ENCODE measurements at places on chromosomes 1 and 21.

- no peak for DNase-seq
Observed at GRCh38 chr21:42534421-42535378, 21.0 kb downstream of the SLC37A1 start.

DNA sequence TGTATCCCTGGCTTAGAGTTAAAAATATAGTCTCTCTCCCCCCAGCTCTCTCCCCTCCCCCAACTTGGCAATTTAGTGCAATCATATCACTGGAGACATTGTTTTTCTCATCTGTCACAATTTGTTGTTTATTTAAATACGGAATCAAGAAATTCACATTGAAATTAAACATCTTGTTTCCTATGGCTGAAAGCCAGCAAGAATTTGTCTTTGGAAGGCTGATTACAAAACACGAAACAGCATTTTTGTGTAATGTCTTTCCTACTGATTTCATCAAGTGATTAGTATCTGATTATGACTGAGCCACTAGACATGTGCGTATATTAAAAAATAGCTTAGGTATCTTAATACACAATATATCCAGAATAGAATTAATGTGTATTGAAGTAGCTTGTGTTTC, 119.7 kb downstream of the LYPLAL1 start:
- no peak for DNase-seq

DNA sequence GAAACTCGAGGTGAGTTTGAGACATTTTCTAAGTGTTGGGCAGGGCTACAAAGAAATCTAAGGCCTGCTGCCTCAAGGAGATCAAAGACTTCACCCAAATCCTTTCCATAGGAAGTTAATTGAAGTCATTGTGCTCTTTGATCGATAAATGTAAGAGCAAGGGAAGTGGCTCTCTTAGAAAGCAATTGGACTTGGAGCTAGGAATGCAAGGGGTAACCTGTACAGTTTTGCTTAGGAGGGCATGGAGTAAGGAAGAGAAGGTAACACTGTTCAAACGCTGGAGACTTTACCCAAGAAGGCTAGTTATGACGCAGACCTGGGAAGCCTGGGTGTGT, 418.0 kb upstream of the PROX1 start:
- DNase-seq: no peak

DNA sequence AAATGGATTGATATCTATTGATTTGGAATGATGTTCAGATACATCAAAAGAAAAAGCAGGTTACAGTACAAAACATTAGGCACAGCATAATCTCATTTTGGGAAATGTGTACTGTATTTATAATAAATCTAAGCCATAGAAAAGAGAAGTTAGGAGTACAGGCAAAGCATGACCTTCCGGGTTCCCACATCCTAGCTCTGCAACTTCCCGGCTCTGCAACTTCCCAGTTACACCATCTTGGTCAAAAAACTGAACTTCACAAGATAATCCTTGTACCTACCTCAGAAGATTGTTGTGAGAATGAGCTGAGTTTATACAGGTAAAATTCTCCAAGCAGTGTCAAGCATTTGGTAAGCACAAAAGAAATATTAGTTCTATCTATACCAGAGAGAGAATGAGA, 21.7 kb upstream of the SLC44A3 start:
- DNase-seq: no peak

- peak; percentile 89 for DNase-seq
Observed at GRCh38 chr1:235067396-235068157, 61.1 kb downstream of the TOMM20 start.

DNA sequence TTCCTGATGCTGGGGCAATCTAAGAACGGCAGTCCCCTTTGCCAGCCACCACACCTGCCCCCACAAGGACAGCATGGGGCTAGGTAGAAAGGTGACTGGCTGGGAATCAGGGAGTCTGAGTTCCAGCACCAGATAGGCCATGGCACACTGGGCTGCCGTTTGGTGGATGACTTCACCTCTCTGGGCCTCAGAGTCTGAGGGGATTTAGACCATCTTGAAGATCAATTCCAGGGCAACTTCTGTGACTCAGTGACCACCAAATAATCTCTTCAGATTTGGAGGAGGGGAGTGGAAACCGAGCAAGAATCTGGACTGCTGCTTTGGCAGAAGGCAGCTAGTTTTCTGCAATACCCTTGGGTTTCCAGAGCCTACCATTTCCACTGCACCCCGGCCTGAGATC, 92.1 kb upstream of the EDN2 start:
- no peak for DNase-seq

- DNase-seq: no peak
Observed at GRCh38 chr21:45449658-45450422, 44.9 kb downstream of the COL18A1 start.

GRCh38 chr1:15038232-15039016, 115.1 kb upstream of the TMEM51 start:
- DNase-seq: peak; percentile 26

DNA sequence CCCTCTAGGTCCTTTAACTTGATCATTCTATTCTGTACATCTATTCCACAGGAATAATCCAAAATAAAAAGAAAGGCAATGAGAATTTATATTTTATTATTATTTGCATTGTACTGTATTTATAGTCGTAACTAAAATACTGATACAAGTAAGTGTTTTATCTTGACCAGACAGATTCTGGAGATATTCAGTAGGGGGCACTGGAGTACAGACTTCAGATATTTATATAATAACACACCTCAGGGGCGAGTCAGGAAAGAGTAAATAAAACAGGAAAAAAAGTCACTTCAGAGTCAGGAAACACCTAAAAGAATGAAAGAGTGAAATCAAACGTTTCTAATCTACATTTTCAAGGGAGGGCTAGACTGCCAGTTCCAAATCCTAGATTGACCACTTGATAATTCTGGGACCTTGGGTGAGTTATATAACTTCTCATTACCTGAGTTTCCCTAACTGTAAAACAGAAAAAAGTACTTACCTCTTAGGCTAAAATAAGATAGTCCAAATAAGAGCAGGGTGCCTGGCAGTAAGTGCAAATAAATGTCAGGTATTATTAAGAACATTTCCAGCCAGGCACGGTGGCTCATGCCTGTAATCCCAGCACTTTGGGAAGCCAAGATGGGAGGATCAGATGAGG, 31.1 kb upstream of the MTF1 start:
- peak; percentile 19 for DNase-seq

DNA sequence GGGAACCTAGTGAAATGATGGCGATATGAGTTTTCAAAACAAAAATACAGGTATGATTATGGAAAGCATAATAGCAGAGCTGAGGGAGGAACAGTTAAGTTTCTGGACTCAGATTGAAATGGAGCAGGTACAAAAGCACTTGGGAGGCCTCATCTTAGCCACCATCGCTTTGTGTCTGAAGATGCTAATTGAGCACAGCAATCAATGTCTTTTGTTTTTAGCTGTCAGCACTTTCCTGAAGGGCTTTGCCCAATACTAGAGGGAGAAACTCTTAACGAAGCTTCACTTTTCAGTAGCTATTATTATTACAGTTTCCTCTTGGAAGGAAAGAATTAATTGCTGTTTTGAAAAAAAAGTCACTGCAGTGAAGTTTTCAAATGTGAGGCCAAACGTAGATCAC, 348.7 kb downstream of the RWDD3 start:
- DNase-seq: no peak

DNA sequence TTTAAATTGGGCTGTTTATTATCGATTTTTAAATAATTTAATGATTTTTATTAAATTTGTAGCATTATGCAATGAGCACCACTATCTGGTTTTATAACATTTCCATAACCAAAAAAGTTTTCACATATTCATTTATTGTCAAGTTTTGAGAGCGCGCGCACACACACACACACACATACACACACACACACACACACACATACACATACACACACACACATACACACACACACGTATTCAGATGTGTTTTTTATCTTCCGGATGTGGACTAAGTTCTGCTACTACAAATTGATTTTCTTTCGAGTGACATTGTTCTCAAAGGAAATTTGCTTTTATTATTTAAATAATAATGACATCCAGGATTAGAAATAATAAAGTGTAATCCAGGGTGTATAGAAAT, 16.3 kb downstream of the CACHD1 start:
- DNase-seq: no peak

- DNase-seq: peak; percentile 38
Observed at GRCh38 chr1:178501705-178502329, 5.1 kb upstream of the CLEC20A start.

GRCh38 chr1:110572751-110573150, 33.4 kb downstream of the KCNA2 start:
- no peak for DNase-seq

- no peak for DNase-seq
Observed at GRCh38 chr1:54442185-54442584, 36.0 kb upstream of the SSBP3 start.

DNA sequence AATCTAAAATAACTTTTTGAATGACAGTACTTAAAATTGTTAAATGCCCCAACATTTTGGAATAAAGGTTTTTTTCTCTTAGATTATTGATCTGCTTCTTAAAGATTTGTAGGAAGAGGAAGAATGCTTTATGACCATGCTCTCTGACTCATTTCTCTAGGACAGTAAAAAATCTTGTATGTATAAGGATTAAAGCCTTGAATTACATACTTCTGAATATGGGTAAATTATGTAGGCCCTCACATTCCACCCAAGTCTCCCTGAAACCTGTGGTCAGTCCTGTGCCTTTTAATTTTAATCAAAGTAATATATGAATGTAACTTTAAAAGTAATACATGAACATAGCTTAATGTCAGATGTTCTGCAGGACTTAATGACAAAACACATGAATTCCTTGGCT, 50.5 kb downstream of the ABCD3 start:
- no peak for DNase-seq

DNA sequence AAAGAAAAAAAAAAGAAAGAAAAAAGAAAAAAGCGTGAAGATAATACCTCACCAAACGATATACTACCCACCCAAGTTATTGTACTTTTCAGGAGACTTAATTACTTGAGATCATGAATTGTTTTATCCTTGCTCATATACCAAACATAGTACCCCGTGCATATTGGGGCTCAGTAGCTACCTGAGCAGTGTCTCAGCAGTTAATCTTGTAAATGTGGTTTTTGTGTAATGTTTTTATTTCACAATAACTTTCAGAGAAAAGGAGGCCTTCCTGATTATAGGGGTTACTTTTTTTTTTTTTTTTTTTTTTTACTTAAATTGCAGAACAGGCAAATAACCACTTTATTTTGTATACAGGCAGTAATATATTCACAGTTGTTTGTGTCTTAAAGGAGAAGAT, 80.3 kb downstream of the OSBPL9 start:
- DNase-seq: no peak

GRCh38 chr1:155522069-155522468, 40.5 kb downstream of the ASH1L start:
- no peak for DNase-seq

DNA sequence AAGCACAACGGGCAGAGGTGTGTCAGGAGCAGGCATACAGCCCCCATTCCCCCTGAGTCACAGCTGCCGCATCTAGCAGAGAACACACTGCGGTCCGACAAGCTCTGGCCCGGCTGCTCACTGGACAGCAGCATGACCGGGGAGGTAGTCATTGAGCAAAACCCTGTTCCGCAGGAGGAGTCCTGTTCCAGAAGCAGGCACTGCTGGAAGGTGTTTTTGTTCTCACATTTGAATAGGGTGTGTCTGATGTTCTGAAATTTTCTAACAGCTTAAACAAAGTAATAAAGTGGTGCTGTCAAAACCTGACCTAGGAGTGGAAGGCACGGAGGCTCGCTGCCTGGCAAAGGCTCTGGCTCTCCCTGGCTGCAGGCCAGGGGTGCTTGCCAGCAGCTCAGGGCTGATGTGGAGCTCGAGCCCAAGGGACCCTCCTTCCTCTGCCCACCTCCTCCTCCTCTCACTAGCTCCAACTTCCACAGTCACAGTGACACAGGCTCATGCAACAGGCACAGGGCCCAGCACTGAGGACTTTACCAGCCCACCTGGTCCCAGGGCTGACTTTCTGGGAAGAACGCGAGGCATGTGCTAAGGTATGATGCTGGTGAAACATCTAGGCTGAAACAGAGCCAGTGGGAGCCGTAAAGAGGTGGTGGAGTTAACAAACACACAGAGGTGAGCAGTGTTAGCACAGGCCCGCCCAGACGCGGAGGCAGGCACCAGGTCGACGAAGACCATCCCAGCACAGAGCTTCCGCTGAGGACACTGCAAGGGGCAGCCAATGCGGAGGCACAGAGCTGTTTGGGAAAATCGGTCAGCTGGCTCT, 118.6 kb upstream of the IFFO2 start:
- no peak for DNase-seq

DNA sequence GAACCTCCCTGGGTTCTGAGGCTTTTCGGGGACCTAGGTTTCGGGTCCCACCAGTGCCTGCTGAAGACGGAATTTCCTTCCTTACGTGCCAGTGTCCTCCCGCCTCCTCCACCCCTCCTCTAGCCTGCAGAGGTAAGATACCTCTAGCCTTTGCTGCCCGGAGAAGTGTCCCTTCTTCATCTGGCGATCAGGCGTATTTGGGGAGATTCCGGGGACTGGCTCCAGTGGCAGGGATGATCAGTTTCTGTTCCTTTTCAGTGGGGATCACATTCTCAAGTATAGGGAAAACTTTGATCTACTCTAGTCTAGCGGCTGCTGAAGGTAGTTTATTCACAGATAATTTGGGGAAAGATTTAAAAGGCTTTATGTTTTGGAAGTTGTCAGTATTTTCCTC, 674 bp downstream of the CEP350 start:
- no peak for DNase-seq

GRCh38 chr1:201640624-201641023, 101.7 kb downstream of the NAV1 start:
- DNase-seq: no peak

DNA sequence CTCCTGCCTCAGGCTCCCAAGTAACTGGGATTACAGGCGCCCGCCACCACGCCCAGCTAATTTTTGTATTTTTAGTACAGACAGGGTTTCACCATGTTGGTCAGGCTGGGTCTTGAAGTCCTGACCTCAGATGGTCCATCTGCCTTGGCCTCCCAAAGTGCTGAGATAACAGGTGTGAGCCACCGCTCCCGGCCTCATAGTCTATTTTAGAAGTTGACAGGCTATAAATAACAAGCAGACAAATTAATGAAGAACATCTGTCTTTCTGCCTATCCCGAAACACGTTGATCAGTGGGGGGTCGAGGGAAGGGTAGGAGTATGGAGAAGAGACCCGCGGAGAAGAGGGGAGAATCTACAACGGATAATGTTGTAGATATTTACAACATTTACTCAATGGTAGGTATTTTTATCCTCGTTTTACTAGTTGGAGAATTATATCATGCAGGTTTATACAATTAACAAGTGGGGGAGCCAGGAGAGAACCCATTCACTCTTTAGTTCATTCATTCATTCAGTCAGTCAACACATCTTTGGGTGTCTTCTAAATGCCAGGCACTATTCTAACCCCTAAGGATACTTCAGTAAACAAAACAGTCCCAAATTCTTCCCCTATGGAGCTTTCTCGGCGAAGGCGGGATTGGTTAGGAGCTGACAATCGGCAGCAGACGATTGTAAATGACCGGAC, 497 bp upstream of the IFNAR2 start:
- DNase-seq: no peak

DNA sequence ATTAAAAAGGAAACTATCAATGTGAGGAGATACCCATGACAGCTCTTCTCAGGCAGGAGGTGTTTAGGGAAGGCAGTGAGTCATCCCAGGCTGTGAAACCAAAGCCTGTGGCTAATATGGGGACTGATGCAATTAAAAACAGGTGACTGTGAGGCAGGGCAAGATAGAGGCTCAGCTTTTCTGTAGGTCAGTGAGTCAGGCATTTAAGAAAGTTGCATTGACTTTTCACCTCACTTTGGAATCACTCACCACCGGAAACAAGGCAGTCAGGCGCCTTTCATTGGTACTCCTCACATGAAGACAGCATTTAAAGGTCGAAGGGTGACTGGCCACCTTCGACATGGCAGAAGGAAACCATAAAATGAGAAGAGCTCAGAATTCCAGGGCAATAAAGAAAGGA, 54.5 kb downstream of the PAPPA2 start:
- no peak for DNase-seq

All from SHP77 (cell line).